Renal cortical epithelial cell (primary cell): ENCODE measurements at places on chromosomes 4 and X. TPM values are rescaled to one million over a fixed set of nuclear protein-coding genes. Genes with fewer than 3 reads are reported as not detected.
A peak's percentile ranks its signal among the peaks of the same experiment; 100 is the strongest.

DNA sequence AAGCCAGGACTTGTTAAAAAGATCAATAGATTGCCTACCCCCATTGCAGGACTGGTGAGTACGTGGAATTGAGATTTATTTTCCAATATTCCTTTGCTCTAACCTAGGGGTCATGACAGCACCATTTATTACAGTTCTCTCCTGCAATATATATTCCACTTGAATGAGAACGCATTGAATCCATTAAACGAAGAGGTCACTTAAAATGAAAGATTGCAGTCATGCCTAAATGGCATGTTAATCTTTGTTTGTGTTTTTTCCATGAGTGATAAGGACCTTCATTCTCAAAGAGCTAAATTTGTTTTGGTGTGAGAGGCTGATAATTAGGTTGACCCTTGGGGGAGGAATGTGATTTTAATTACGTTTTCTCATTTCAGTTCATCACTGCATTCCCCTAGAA is 13.5 kb upstream of the LIMCH1 start:
- no peak for DNase-seq

DNA sequence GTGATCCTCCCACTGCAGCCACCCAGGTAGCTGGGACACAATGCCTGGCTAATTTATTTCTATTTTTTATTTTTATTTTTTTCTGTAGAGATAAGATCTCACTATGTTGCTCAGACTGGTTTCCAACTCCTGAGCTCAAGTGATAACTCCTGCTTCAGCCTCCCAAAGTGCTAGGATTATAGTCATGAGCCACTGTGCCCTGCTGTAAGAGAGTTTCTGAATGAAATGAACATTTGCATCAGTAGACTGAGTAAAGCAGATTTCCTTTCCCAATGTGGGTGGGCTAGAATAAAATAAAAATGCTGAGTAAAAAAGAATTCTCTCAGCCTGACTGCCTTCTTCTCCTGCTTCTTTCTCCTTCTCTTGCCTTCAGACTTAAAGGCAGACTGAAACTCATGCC is 555.4 kb upstream of the PITX2 start:
- no peak for DNase-seq

DNA sequence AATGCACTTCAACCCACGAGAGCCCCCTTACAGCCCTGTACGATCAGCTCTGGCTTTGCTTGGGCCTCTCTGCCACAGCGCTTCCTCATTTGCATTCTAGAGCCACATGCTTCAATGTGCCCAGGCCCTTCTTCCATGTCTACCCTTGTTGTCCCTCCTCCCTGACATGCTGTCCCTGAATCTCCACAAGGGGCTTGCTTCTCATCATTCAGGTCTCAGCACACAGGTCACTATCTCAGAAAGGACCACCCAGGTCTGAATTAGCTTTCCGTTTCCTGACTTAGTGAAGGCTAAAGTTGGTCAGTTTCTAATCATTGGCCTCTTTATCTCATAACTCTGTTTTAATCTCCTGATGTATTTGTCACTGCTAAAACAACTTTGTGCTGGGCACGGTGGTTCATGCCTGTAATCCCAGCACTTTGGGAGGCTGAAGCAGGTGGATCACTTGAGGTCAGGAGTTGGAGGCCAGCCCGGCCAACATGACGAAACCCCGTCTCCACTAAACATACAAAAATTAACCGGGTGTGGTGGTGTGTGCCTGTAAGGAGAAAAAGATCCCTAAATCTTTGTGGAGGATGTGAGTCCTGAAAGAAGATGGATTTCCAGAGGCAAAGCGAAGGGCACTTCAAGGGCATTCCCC is 17.9 kb upstream of the SLC34A2 start:
- DNase-seq = no peak

DNA sequence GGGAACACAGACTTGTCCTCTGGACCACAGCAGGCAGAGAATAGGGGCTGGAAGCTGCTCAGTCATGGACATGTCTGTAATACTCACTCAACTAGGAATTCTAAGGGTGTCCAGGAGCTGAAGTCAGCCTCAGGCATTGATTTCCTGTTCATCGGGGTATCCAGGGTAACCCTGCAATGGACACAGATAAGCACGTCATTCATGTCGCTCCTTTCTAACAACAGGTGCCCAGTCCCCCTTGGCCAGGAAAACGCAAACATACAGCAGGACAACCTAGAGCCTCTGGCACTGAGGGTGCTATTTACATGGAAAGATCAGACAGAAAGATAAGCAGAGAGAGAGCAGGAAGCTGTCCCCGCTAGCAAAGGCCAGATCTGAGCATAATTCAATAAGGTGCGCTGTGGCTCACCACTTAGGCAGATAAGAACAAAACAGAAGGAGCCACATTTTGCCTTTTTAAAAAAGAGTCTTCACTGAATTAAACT is 21.3 kb downstream of the QDPR start:
- no peak for DNase-seq

DNA sequence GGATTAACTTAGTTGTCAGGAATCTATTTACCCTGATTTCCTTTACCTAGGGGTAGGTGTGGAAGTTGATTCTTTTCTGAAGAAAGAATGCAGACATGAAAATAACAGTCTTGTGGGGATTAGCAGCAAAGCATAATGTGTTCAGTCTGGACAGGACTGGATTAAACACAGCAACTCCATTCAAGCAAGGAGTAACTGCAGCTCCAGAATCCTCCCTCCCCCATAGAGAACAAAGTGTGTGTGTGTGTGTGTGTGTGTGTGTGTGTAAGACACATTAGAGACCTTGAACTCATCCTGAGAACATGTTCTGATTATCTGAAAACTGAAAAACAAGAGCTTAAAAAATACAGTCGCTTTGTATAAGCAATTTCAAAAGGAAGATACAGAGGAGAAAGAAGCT is 9.3 kb downstream of the C4orf54 start:
- DNase-seq = peak; percentile 73

GRCh38 chr4:141352331-141352730 is 131.6 kb downstream of the ZNF330 start:
- peak; percentile 30 for DNase-seq

DNA sequence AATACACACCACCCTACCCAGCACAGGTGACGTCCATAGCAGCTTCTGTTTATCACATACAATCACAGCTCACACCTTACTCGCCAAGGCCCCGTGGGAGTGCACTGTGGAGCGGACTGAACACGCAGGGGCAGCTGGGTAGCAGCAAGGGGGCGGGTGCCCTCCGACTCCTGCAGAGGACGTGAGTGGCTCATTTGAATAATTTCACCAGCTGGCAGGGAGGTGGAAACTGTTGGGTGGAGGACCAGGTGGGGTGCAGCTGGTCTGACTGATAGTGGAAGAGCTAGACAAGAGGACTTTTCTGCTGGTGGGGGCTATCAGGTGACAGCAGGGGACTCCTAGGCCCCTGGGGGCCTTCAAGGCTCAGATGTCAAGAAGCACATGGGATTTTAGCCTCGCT is 16.3 kb downstream of the MAN2B2 start:
- no peak for DNase-seq

DNA sequence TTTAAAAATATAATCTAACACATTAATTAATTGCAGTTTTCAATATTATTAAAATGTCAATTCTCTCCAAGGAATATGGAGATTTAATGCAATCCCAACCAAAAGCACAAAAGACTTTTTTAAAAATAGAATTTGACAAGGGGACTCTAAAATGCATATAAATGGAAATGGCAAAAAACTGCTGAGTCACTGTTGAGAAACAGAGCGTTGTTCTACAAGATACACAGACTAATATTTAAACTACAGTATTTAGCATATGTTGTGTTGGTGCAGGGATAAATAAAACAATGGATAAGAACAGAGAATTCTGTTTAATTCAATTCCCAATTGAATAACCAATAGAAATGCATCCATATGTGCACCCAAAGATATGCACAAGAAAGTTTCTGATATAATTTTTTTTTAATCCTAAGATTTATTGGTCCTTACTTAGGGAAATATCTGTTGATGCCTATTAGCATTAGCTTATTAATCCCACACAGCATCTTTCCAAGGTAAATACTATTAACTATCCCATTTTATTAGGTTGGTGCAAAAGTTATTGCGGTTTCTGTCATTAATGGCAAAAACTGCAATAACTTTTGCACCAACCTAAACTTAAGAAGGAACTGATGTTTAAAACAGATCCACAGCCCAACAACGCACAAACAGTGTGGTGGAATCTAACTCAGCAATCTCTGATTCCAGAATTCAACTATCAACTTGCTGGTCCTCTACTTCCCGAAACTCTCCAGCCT is 86.8 kb upstream of the VEGFC start:
- DNase-seq = peak; percentile 18

DNA sequence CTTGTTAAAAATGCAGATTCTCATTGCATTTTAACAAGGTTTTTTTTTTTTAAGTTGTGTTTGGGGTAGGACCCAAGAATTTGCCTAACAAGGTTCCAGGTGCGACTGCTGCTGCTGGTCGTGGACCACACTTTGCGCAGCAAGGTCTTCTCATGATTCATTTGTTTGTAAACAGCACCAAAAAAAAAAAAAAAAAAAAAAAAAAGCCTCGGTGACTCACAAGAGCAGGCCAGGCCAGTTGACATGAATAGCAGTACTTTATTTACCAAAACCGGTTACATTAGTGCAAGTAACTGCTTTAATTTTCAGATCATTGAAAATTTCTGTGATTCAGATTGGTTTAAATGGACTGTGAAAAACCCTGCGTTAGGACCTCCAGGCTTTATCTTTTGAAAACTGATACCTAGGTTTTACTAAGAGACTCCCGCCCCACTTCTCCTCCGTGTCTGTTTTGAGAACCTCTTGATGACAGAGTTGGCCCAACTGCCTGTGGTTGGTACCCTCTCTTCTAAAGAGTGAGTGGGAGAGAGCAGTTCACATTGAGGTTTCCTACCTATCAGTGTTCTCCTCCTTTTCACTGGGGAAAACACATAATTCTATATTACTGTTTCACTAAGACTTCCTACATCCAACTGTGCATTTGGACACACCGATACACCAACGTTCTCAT is 86.2 kb downstream of the PHEX start:
- DNase-seq = peak; percentile 73

GRCh38 chrX:85569686-85570085 is 190.2 kb upstream of the POF1B start:
- DNase-seq = no peak

- no peak for DNase-seq
These were observed 41.3 kb downstream of the ABLIM2 start for GRCh38 chr4:8117278-8117682.

DNA sequence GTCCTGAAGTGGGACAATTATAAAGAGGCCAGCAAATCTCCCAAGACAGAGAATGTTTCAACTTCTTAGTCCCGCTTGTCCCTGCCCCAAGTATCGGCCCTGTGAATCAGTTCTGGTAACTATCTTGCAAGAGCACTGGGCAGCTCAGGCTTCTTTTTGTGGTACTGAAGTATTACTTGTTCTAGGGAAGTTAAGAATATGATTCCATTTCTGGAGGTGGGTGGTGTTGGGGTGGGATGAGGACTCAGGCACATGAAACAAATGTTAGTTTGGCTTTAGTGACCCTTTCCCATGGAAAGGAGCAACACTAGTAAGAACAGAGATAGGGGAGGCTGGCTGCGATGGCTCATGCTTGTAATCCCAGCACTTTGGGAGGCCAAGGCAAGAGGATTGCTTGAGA is 28.9 kb downstream of the HOPX start:
- DNase-seq = no peak

DNA sequence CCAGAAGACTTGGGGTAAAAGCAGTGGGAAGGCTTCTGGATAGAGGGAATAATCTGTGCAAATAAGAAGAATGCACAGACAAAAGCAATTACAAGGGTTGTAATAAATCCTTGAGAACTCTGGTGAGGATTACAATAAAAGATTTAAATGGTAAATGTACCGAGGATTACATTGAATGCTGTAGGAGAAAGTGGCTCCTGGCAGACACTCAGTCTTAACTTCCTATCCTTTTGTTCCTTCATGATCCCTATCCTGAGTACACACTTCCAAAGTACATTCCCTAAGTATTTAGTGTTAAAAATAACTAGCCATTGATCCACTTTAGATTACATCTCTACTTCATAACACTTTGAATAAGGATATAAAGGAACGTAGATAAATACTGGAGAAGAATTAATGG is 205.4 kb downstream of the SPATA18 start:
- no peak for DNase-seq

DNA sequence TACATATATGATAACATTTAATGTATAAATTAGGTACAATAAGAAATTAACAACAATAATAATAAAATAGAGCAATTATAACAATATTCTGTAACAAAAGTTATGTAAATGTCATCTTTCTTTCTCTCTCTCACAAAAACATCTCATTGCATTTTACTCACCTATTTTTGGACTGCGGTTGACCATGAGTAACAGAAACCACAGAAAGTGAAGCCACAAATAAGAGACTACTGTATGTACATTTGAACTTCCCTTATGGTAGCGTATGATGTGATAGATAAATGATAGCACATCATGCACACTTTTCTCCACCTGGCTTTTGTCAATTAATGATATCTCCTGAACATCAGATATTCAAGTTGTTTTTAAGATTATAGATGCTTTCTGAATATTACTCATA is 80.5 kb downstream of the HNRNPD start:
- DNase-seq = no peak

- no peak for DNase-seq
These were observed 23.2 kb downstream of the PSAPL1 start for GRCh38 chr4:7411491-7411890.

ZNF185 gene
- 45.3 and 63.4 TPM in 2 replicates for total RNA-seq

PPBP gene
- 1.6 TPM in 1 of 2 replicates, not detected in the other for total RNA-seq

TLR10 gene
- total RNA-seq = not detected in 2 replicates

MUC7 gene
- not detected in 2 replicates for total RNA-seq

P2RY4 gene
- total RNA-seq = 0.15 TPM in 1 of 2 replicates, not detected in the other
